Vagina (tissue), 2 donors: ENCODE measurements at places on chromosomes 3 and 15.

- no peaks in the 10 kb centered on the region for H3K36me3 ChIP-seq
- no peak overlapping the region for H3K27ac ChIP-seq
- no peaks in the 10 kb centered on the region for H3K27me3 ChIP-seq
- H3K4me3 ChIP-seq = no peak overlapping the region
Measured at GRCh38 chr3:148090156-148090555, 607.5 kb upstream of the AGTR1 start.

- H3K27me3 ChIP-seq = no peaks in the 10 kb centered on the region
- no peak overlapping the region for H3K27ac ChIP-seq
- DNase-seq = no peak
- no peaks in the 10 kb centered on the region for H3K4me1 ChIP-seq
Measured at GRCh38 chr3:154169796-154170110, 48.6 kb downstream of the ARHGEF26 start.

DNA sequence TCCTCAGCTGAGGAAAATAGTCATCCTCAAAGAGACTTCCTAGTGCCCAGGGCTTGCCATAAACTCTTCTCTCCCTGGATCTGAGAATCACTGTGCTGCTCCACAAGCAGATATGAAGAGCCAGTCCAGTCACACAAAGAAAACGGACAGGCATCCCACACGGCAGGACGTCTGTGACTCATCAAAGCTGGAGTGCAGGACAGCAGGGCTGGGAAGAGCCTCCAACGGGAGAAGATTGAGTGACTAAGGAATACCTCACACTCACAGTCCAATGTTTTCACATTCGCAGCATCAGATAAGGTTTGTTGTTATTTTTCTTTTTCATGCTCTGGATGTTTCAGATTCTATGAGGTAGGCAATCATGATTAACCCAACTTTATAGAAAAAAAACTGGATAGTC, 57.8 kb downstream of the NEK10 start:
- no peaks in the 10 kb centered on the region for H3K4me1 ChIP-seq
- no peaks in the 10 kb centered on the region for H3K36me3 ChIP-seq
- no peak for DNase-seq
- no peak overlapping the region for H3K27ac ChIP-seq
- H3K27me3 ChIP-seq = no peaks in the 10 kb centered on the region

DNA sequence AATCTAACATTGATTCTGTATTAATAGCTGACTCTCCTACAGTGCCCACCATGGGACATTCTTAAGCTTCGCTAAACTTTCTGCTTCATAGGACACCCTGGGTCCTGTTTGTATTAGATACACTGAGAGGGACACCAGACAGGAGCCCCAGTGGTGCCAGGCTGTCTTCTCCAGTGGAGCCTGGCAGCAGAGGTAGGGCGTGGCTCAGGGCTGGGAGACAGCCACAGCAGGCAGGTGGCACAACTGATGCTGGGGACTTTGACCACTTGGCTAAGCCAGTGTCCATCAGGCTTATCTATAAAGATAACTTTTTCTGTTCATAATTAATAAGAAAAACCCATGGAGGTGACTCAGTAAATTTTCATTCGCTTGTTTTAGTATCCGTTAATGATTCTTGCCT, 21.8 kb downstream of the NIPA1 start:
- no peak overlapping the region for H3K4me3 ChIP-seq
- H3K36me3 ChIP-seq = no peaks in the 10 kb centered on the region
- DNase-seq = no peak
- no peaks in the 10 kb centered on the region for H3K27me3 ChIP-seq

DNA sequence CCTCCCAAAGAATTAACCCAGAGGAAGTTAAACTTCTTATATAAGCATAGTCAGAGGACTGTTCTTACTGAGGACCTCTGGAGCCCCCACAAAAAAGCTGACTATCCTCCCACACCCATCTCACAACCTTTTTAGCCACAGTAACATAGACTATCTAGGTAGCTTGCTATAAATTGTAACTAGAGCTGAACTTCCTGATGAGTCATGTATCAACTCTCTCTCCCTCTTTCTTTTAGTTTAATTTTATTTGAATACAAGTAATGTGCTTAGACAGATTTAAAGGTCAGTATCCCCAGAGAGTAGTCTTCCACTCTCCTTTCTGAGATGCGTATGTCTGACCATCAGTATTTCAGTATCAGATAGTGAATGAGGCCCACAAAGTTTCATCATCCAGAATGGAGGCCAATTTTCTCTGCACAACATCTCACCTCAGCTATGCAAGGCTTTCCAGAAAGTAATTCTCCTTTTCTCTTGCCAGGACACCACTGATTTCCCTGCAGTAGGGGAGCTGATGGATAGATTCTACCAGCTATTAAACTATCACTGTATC, 104.0 kb upstream of the MYRIP start:
- no peaks in the 10 kb centered on the region for H3K27me3 ChIP-seq
- DNase-seq = no peak
- no peak overlapping the region for H3K4me3 ChIP-seq
- H3K4me1 ChIP-seq = no peaks in the 10 kb centered on the region

DNA sequence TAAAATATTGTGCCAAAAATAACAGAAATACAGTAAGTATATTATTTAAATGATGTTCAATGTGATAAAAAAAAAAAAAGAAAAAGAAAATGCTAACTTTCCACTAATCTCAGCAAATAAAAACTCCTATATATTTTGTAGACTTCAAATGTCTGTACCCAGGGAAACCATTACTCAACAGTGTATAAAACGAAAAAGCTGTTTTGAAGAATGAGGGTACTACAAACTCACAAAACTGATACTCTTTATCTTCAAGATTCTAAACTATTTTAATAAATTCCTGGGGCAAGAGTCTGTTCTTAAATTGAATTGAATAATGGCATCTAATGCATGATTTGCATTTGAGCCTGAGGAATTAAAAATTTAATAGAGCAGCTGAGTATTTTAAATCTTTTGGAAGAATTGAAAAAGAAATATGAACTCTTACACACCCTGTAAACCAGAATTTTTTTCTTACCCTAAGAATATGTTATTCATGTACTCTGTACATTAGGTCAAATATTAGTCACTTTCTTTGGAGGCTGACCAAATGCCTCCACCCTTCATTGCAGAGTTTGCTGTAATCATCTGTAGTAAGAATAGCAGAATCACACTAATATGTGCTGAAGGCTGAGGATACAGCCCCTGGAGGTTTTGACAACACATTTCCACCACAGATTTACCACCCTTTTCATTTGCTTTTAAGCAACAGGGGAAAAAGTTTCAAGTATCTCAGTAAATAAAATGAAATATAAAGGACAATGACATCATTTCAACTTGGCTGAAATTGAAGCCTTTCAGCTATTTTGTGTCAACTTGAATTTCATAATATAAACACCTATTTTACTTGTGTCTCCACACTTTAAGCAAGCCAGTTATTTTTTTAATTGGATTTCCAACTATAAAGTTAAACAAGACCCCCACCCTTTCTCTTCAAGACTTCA, 79.7 kb downstream of the FBN1 start:
- no peak overlapping the region for H3K4me3 ChIP-seq
- DNase-seq = no peak
- peaks cover 37% of the 10 kb centered on the region for H3K4me1 ChIP-seq
- H3K36me3 ChIP-seq = no peaks in the 10 kb centered on the region
- H3K27me3 ChIP-seq = no peaks in the 10 kb centered on the region

DNA sequence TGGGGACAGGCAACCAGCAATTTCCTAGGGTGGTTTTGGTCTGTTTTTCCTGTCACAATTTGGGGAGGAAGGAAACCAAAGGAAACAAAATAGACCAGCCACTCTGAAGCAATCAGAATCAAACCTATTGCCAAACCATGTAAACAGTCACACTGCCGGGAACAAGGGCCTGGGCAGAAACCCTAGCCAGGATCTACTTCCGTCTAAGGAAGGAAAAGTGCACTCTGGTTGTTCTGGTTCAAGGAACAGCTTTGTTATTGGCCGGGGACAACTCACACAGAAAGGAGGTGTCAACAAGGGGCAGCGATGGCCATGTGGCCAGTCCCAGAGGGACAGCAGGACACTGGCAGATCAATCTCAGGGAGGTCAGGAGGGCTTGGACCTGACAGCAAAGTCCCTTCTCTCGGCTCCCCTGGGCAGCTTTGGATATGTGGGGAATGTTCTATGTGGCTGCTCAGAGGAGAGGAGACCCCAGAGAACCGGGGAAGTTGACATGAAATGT, 17.5 kb upstream of the RAD18 start:
- no peak overlapping the region for H3K27ac ChIP-seq
- H3K27me3 ChIP-seq = no peaks in the 10 kb centered on the region
- H3K36me3 ChIP-seq = no peaks in the 10 kb centered on the region
- no peaks in the 10 kb centered on the region for H3K4me1 ChIP-seq
- H3K4me3 ChIP-seq = no peak overlapping the region

DNA sequence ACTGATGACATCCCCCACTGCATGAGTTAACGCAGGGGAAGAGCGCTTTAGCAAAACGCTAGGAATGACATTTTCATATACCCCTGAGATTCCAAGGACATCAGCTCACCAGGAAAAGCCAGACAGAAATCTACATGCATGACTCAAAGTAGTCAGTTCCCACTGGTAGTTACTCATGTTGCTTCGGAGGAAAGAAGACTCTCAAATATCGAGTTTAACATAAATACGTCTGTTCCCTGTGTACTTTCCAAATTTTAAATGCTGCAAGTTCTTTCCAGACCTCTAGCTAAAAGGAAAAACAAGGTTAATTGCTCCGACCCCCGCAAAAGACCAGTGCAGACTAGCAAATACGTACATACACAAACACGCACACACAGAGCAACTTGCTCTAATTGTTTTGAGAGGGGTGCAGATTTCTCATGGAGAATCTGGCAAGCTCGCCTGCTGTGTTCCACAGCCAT, 115.4 kb upstream of the PRICKLE2 start:
- peak overlapping the region; percentile 86 for H3K27ac ChIP-seq
- no peak overlapping the region for H3K4me3 ChIP-seq
- no peaks in the 10 kb centered on the region for H3K36me3 ChIP-seq
- DNase-seq = no peak
- H3K4me1 ChIP-seq = peaks cover 31% of the 10 kb centered on the region

DNA sequence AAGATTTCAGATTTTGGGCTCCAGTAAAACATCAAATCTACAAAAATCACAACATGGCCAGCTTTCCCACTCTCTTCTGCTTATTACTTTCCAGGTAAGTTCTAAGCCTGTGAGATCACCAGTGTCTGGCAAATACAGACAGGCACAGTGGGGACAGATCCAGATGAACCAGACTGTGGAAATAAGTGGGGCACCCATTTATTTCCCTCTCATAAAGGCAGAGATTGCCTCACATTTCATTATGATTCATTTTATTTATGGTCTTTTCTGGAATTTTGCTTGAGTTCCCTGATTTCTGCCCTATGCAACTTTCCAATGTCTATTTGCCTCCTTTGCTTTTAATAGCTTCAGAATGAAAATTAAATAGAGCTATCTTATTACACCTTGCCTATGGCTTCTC, 66.8 kb downstream of the GREM1 start:
- H3K4me1 ChIP-seq = no peaks in the 10 kb centered on the region
- DNase-seq = no peak
- H3K36me3 ChIP-seq = no peaks in the 10 kb centered on the region
- H3K4me3 ChIP-seq = no peak overlapping the region
- H3K27ac ChIP-seq = no peak overlapping the region
- H3K27me3 ChIP-seq = no peaks in the 10 kb centered on the region

GRCh38 chr3:171804618-171805389, 5.5 kb downstream of the PLD1 start:
- H3K36me3 ChIP-seq = no peaks in the 10 kb centered on the region
- no peak overlapping the region for H3K4me3 ChIP-seq
- peaks cover 63% of the 10 kb centered on the region for H3K4me1 ChIP-seq
- DNase-seq = no peak

- H3K27me3 ChIP-seq = no peaks in the 10 kb centered on the region
- H3K27ac ChIP-seq = no peak overlapping the region
- no peaks in the 10 kb centered on the region for H3K36me3 ChIP-seq
- no peak for DNase-seq
- H3K4me1 ChIP-seq = no peaks in the 10 kb centered on the region
- H3K4me3 ChIP-seq = no peak overlapping the region
Measured at GRCh38 chr3:77514766-77515165, 474.9 kb downstream of the ROBO2 start.

GRCh38 chr15:50653156-50653743, 33.3 kb downstream of the TRPM7 start:
- no peak overlapping the region for H3K4me3 ChIP-seq
- H3K36me3 ChIP-seq = no peaks in the 10 kb centered on the region
- H3K4me1 ChIP-seq = no peaks in the 10 kb centered on the region
- H3K27ac ChIP-seq = no peak overlapping the region
- H3K27me3 ChIP-seq = no peaks in the 10 kb centered on the region

GRCh38 chr15:94258246-94258645, 26.9 kb downstream of the MCTP2 start:
- H3K27me3 ChIP-seq = no peaks in the 10 kb centered on the region
- H3K4me1 ChIP-seq = no peaks in the 10 kb centered on the region
- H3K4me3 ChIP-seq = no peak overlapping the region
- no peak for DNase-seq
- H3K36me3 ChIP-seq = no peaks in the 10 kb centered on the region
- H3K27ac ChIP-seq = no peak overlapping the region

GRCh38 chr3:79367803-79368202, 400.0 kb downstream of the ROBO1 start:
- H3K36me3 ChIP-seq = no peaks in the 10 kb centered on the region
- H3K4me1 ChIP-seq = peaks cover 20% of the 10 kb centered on the region
- no peak overlapping the region for H3K27ac ChIP-seq
- no peak overlapping the region for H3K4me3 ChIP-seq
- no peak for DNase-seq

DNA sequence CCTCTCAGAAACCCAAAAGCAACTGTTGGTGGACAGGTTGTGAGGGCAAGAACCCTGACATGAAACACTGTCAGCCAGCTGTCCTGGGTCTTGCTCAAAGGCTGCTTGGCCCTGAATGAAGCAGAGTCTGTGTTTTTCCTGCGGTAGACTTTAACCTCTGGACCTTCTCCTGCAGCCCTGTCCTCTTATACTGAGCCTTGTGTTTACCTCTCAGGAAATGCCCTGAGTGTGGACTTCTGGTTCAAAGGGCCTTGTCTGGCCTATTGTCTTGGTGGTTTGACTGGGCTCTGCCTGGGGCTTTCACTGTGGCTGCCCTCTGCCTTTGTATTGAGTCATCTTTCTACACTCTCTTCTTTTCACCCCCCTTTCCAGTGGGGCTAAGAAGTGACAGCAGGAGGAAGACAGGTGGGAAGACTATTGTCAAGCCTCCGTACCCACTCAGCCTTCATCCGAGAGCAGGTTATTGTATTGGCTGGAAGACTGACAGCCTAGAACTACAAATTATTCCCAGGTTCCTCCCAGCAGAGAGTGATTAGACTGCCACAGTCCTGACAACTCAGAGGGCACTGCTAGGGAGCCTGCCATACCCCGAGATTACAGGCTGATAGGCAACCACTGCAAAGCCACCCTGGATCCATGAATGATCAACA, 3.5 kb downstream of the SEC13 start:
- no peak overlapping the region for H3K4me3 ChIP-seq
- peaks cover 33% of the 10 kb centered on the region for H3K4me1 ChIP-seq
- no peaks in the 10 kb centered on the region for H3K36me3 ChIP-seq
- H3K27ac ChIP-seq = no peak overlapping the region

GRCh38 chr3:71061581-71061980, 521.9 kb downstream of the FOXP1 start:
- peak overlapping the region; percentile 99 for H3K27ac ChIP-seq
- no peak for DNase-seq
- H3K36me3 ChIP-seq = no peaks in the 10 kb centered on the region
- H3K27me3 ChIP-seq = no peaks in the 10 kb centered on the region
- peaks cover 75% of the 10 kb centered on the region for H3K4me1 ChIP-seq

GRCh38 chr3:142987080-142987700, 14.2 kb upstream of the U2SURP start:
- no peaks in the 10 kb centered on the region for H3K4me1 ChIP-seq
- H3K27ac ChIP-seq = no peak overlapping the region
- H3K36me3 ChIP-seq = no peaks in the 10 kb centered on the region
- DNase-seq = no peak

- H3K4me3 ChIP-seq = no peak overlapping the region
- peak overlapping the region; percentile 80 for H3K27ac ChIP-seq
- H3K4me1 ChIP-seq = peaks cover 65% of the 10 kb centered on the region
- peaks cover 14% of the 10 kb centered on the region for H3K36me3 ChIP-seq
Measured at GRCh38 chr3:124837065-124837464, 50.1 kb downstream of the ITGB5 start.
